ENCODE measurements at places on chromosomes 13 and 19.

- no peak for DNase-seq
Measured at GRCh38 chr13:31174018-31174417, 12.3 kb upstream of the HSPH1 start.

DNA sequence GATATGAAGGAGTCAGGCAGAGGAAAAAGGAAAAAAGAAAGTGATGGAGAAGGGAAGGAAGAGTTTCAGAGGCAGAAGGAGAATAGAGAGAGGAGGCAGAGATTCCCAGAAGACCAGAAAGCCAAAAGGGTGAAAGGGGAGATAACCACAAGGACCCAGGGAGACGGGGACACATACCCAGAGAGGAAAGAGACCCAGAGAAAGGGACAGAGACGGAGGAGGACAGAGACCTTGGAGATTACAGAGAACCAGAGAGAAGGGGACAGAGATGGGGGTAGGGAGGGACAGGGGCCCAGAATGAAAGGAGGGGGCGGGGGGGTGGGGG, 1.4 kb downstream of the PTH2 start:
- no peak for DNase-seq

DNA sequence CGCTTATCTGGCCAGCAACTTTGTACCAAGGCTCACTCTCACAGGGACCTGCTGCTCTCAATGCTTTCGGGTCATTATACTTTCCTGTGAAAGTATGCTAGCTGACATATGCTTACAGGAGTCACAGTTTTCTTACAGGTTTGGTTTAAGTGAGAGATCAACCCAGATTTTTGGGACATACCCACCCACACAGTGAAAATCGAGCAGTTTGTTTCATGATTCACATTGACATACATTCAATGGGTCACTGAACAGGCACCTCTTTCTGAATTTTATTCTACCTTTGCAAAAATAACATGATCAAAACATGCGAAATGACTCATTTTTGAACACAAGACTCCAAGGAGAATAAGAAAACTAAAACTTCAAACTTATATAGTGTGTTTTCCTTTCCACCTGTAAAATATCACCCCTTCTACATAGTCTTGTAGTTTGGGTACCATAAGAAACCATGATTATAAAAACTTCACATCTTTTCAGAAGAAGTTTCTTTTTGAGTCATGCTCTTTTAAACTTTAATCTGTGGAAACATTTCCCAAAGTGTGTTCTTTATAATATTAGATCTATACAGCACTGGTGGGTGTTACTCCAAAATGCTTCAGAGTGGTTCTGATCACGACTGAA, 44.3 kb upstream of the TEX29 start:
- DNase-seq = no peak

DNA sequence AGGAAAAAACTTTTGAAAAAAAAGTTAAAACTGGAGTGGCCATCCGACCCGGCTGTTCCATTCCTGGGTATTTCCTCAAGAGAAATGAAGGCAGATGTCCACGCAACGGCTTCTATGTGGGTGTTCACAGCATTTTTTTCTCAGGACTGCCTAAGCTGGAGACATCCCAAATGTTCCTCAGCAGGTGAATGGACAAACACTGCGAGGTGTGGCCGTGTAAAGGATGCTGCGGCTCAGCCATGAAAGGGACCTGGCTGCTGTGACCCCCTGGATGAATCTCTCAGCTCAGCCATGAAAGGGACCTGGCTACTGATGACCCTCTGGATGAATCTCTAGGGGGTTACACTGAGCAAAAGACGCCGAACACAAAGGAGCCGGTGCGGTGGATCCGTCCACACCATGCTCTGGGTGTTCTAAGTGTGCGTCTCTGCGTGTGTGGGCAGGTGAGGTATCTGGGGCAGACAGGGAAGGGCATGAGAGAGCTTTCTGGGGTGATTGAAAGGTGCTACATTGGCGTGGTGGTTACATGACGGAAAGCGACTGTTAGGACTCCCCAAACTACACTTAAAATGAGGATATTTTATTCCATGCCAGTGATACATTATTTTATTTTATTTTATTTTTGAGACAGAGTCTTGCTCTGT, 7.2 kb upstream of the ASPDH start:
- DNase-seq = no peak

GRCh38 chr19:30071871-30072270, 129.8 kb downstream of the URI1 start:
- DNase-seq = no peak

DNA sequence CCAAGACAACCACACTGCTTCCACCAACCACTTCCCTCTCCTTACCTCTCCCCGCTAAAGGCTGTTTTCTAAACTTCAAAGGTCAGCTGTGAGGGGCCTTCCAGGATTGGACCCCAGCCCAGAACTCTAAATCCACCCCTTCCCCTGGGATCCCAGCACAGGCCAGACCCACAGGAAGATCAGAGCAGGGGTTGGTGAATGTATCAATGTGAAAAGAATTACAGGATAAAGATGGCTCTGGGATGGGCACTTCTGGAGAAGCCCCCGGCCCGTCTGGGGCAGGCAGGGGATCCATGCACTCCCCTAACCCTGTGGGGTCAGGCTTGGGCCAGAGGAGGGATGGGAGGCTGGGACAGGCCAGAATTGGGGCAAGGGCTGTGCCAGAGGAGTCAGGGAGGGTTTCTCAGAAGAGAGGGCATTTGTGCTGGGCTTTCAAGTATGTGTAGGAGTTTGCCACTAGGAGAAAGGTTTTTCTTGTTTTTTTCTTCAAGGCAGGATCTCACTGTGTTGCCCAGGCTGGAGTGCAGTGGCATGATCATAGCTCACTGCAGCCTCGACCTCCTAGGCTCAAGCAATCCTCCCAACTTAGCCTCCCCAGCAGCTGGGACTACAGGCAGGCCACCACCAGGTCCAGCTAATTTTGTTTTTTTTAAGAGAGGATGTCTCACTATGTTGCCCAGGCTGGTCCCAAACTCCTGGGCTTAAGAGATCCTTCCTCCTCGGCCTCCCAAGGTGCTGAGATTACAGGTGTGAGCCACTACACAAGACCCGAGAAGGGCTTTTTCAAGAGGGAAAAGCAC, 1.0 kb upstream of the MEF2B start:
- no peak for DNase-seq
